Activated CD4-positive, alpha-beta T cell treated with anti-CD3 and anti-CD28 coated beads, Interleukin-2, amount 10 ng/mL, durations not matched to agents 7 days and 5 days (primary cell): ENCODE measurements at places on chromosomes 11 and 22. TPM values are rescaled to one million over a fixed set of nuclear protein-coding genes. Genes with fewer than 3 reads are reported as not detected.

The CARD18 gene
- total RNA-seq, result not detected

DNA sequence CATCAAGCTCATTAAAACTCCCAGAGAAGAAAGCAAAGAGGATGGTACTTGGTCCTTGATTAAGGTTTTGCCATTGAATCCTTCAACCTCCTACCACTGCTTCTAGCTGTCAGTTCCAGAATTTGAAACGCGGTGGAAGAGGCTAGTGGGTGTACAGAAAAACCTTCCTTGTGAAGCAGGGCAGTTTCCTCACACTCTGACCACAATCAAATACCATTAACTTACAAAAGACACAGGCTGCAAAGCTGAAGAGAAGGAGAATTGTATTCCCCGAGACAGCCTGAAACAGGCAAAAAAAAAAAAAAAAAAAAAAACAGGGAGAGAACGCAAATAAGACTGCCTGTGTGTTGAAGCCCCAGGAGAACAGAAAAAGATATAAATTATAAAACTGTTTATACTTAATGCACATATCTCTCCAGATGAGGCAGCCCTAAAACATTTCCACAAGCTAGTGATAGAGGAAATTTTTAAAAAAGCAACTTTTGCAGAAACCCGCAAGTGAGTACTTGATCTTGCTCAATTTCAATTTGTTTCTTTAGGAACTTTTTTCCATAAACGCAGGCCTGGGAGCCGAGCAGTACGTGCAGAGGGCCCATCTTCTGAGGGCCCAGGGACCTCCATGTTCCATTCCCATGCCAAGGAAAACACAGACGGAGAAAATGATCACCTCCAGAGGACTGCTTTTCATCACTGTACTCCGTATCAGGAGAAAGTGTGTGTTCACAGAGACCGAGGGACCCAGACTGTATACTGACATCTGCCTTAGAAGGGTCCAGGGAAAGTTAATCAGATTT lies 218.7 kb upstream of the BLID start:
- no peaks in the 10 kb centered on the region for H3K27me3 ChIP-seq
- no peak for DNase-seq
- H3K4me3 ChIP-seq, result no peak overlapping the region
- H3K27ac ChIP-seq, result no peak overlapping the region
- H3K4me1 ChIP-seq, result no peaks in the 10 kb centered on the region

The PITPNB gene
- 83.2 TPM for total RNA-seq

DNA sequence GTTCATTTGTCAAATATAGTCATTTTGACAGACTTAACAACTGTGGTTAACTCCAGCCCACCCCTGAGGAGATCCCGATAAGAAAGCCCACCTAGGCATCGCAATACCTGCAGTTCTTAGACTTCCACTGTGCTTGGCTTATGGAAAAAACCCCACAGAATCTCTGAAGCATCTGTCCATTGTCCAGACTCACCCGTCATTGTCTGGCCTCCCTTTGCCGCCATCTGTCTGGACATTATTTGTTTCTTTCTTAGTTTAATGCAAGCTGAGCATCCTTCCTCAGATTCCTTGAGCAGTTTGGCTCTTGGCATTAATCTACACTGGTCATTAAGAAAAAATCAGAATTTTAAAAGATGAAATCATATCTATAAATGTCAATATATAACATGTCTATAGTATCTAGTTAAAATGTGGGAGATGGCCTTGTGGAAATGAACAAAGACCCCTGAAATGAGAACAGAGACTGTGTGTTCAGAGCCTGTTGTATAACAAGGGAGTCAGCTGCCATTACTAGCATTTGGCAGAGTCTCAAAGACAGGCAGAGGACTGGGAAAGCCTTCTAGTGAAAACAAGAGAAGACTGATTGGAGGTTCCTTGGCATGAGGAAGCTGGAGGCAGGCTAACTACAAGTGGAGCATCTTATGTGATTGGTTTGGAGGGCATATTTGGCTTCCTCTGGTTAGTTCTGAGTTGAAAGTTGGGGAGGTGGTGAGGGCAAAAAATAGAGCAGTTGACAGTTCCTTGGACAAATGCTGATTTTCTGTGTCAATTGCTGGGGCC lies 80.4 kb downstream of the SPON1 start:
- H3K36me3 ChIP-seq, result no peaks in the 10 kb centered on the region
- no peaks in the 10 kb centered on the region for H3K4me1 ChIP-seq
- no peak for DNase-seq

The PNPLA3 gene
- not detected for total RNA-seq

- H3K4me1 ChIP-seq, result peaks cover 92% of the 10 kb centered on the region
- peak; percentile 84 for DNase-seq
- H3K27me3 ChIP-seq, result no peaks in the 10 kb centered on the region
- H3K4me3 ChIP-seq, result peak overlapping the region; percentile 76
- H3K36me3 ChIP-seq, result peaks cover 81% of the 10 kb centered on the region
These were observed 13.2 kb downstream of the RAC2 start for GRCh38 chr22:37230673-37231405.

DNA sequence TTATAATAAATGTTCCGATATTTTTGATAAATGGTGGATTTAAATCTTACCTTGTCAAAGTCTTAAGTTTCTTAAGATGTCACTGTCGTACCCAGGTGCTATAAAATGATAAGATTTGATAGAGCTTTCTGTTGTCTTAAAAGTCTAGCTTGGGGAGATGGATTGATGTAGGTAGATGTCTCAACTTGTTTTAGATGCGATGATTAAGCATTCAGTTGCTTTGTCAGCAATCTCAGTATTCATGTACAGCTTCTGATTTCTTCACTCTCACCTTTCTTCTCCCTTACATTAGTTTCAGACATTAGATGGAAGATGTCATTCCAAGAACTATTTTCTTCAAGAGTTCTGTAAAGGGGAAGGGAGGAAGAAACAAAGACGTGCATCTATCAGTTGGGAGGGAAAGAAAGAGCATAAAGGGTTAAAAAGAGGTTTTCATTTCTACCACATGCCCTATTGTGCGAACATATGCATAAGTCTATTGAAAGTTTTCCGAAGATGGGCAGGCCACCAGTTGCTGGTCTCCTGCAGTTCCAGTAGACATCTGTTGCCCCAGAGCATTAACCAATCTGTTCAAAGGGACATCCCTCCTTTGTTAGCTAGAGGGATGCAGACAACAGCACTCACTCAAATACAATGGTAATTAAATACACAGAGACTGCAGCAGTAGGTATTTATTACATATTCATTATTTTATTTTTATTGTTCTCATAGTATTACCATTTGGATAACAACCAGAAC lies 38.4 kb downstream of the ZC3H12C start:
- no peaks in the 10 kb centered on the region for H3K36me3 ChIP-seq
- no peak overlapping the region for H3K27ac ChIP-seq
- no peak overlapping the region for H3K4me3 ChIP-seq
- DNase-seq, result no peak

DNA sequence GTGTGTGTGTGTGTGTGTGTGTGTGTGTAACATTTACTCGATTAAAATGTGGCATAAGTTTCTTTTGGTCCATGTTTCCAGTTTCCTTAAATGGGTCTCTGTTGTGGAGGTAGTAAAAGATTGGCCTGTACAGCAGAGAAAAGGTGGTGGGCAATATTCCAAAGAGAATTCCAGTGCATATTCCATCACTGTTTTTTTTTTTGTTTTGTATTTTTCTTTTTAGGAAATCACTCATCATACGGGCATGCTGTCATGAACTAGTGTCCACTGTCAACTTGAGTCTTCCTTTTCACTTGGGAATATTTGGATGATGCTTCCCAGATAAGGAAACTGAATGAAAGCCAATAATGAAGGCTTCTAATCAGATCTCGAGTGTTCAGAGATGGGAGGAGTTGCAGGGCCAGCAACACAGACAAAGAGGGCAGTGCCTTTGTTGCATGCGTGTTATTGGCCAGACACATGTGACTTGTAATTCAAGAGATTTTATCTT lies 95.2 kb upstream of the PDGFD start:
- H3K36me3 ChIP-seq, result no peaks in the 10 kb centered on the region
- H3K4me1 ChIP-seq, result no peaks in the 10 kb centered on the region
- no peak overlapping the region for H3K4me3 ChIP-seq
- DNase-seq, result no peak
- H3K27ac ChIP-seq, result no peak overlapping the region
- no peaks in the 10 kb centered on the region for H3K27me3 ChIP-seq

- peak overlapping the region; percentile 97 for H3K27ac ChIP-seq
- H3K27me3 ChIP-seq, result peaks cover 10% of the 10 kb centered on the region
- peak overlapping the region; percentile 99 for H3K4me3 ChIP-seq
- H3K36me3 ChIP-seq, result peaks cover 10% of the 10 kb centered on the region
These were observed 648 bp downstream of the DLG2 start for GRCh38 chr11:85626496-85626895.

GRCh38 chr11:131916638-131917037 lies 546.2 kb downstream of the NTM start:
- H3K36me3 ChIP-seq, result no peaks in the 10 kb centered on the region
- H3K4me1 ChIP-seq, result no peaks in the 10 kb centered on the region
- H3K27me3 ChIP-seq, result peaks cover 4% of the 10 kb centered on the region
- H3K4me3 ChIP-seq, result no peak overlapping the region
- DNase-seq, result no peak

DNA sequence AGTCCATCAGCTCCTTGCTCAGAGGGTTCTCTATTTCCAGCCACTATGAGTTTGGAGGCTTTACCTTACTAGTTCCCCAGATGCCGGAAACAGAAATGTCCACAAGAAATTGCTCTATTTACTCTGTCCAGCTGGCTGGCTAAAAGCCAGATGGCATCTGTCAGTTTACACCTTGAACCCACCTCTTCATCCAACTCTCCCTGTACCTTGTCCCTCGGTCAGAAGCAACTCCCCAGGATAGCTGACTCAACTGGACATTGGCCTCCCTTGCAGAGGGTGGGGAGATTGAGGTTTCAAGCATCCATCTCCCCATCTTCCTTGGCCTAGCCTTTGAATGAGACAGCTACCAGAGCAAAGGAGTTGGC lies 1.7 kb downstream of the C2CD2L start:
- H3K4me1 ChIP-seq, result peaks cover 55% of the 10 kb centered on the region
- H3K27ac ChIP-seq, result peak overlapping the region; percentile 89
- H3K4me3 ChIP-seq, result peak overlapping the region; percentile 92
- no peak for DNase-seq

GRCh38 chr22:21760640-21761039 lies 25.0 kb upstream of the YPEL1 start:
- no peak overlapping the region for H3K27ac ChIP-seq
- peaks cover 51% of the 10 kb centered on the region for H3K36me3 ChIP-seq
- H3K4me1 ChIP-seq, result peaks cover 45% of the 10 kb centered on the region
- H3K27me3 ChIP-seq, result no peaks in the 10 kb centered on the region

DNA sequence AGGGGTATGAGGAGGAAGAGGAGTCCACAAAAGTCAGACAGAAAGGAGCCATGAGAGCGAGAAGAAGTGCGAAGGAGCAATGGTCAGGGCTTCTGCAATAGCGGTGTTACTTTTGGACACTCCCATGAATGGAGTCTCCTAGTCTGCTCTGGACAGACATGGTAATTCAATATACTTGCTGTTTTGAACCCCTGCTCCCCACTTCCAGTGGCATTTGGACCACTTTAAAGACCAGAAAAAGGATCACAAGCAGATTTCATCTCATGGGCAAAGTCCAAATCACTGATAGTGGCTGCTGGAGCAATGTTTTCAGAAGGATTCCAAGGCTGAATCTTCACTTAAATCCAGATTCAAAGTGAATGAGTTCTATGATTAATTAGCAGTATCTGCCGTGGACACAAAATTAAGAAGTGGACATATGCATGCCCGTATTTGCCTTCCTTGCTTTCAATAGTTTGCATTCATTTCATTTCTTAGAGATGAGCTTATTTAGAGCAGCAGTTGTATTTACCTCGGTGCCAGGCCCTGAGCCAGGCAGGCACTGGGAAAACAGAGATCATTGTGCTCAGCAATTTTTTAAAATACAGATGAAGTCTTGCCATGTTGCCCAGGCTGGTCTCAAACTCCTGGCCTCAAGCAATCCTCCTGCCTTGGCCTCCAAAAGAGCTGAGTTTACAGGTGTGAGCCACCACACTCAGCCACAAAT lies 72.0 kb downstream of the SLC1A2 start:
- peaks cover 51% of the 10 kb centered on the region for H3K4me1 ChIP-seq
- no peaks in the 10 kb centered on the region for H3K36me3 ChIP-seq
- H3K27me3 ChIP-seq, result no peaks in the 10 kb centered on the region
- no peak for DNase-seq
- no peak overlapping the region for H3K27ac ChIP-seq
- no peak overlapping the region for H3K4me3 ChIP-seq

The CECR2 gene
- not detected for total RNA-seq

- no peak for DNase-seq
- no peaks in the 10 kb centered on the region for H3K36me3 ChIP-seq
- H3K4me1 ChIP-seq, result no peaks in the 10 kb centered on the region
These were observed 149.1 kb upstream of the RASSF10 start for GRCh38 chr11:12859872-12860657.

The SMARCB1 gene
- 91.4 TPM for total RNA-seq

GRCh38 chr11:26583550-26583949 lies 11.5 kb upstream of the MUC15 start:
- H3K4me1 ChIP-seq, result no peaks in the 10 kb centered on the region
- no peak overlapping the region for H3K4me3 ChIP-seq
- H3K27ac ChIP-seq, result no peak overlapping the region
- no peak for DNase-seq

- no peak overlapping the region for H3K27ac ChIP-seq
- H3K4me3 ChIP-seq, result no peak overlapping the region
These were observed 5.7 kb upstream of the SEPTIN3 start for GRCh38 chr22:41963453-41964111.

DNA sequence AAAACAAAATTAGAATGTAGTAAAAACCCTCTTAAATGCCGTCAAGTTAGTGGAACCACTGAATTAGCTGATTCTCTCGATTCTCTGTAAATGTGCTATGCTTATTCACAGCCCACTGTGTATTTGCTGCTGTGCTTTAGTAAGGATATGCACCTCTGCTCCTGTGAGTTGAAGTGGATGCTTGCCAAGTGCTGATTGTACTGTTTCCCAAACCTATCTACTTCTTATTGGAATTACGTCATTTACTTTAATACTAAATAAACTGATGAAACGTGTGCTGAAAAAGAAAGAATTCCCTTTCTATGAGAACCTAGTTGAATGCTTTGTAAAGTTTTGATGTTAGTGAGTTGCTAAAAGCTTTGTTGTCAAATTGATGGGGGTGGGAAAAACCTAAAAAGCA lies 158.4 kb downstream of the LRRC4C start:
- no peaks in the 10 kb centered on the region for H3K4me1 ChIP-seq
- no peaks in the 10 kb centered on the region for H3K27me3 ChIP-seq

The OR5A1 gene
- total RNA-seq, result not detected

GRCh38 chr22:28798810-28799605 lies 1.4 kb downstream of the XBP1 start:
- peak overlapping the region; percentile 95 for H3K4me3 ChIP-seq
- no peak for DNase-seq
- H3K4me1 ChIP-seq, result peaks cover 58% of the 10 kb centered on the region
- peaks cover 64% of the 10 kb centered on the region for H3K36me3 ChIP-seq
- no peaks in the 10 kb centered on the region for H3K27me3 ChIP-seq
- peak overlapping the region; percentile 98 for H3K27ac ChIP-seq
